HepG2 (cell line): ENCODE measurements at places on chromosomes 2 and 18. TPM values are rescaled to one million over a fixed set of nuclear protein-coding genes. Genes with fewer than 3 reads are reported as not detected.

The SS18 gene
- 49.2 and 61.4 TPM in 2 replicates for total RNA-seq

The VIT gene
- not detected in 2 replicates for total RNA-seq

The PKDCC gene
- 28.5 and 52.6 TPM in 2 replicates for total RNA-seq

The VSNL1 gene
- 63.2 and 103 TPM in 2 replicates for total RNA-seq

The ANKRD44 gene
- total RNA-seq = 0.11 and 0.36 TPM in 2 replicates

The DTNA gene
- total RNA-seq = 8.5 and 12.1 TPM in 2 replicates

The MAP4K4 gene
- total RNA-seq = 264 and 301 TPM in 2 replicates

The FBXO36 gene
- 2.8 and 4.0 TPM in 2 replicates for total RNA-seq
